Substantia nigra (tissue), 51 donors: ENCODE measurements at places on chromosomes 1 and 21.

DNA sequence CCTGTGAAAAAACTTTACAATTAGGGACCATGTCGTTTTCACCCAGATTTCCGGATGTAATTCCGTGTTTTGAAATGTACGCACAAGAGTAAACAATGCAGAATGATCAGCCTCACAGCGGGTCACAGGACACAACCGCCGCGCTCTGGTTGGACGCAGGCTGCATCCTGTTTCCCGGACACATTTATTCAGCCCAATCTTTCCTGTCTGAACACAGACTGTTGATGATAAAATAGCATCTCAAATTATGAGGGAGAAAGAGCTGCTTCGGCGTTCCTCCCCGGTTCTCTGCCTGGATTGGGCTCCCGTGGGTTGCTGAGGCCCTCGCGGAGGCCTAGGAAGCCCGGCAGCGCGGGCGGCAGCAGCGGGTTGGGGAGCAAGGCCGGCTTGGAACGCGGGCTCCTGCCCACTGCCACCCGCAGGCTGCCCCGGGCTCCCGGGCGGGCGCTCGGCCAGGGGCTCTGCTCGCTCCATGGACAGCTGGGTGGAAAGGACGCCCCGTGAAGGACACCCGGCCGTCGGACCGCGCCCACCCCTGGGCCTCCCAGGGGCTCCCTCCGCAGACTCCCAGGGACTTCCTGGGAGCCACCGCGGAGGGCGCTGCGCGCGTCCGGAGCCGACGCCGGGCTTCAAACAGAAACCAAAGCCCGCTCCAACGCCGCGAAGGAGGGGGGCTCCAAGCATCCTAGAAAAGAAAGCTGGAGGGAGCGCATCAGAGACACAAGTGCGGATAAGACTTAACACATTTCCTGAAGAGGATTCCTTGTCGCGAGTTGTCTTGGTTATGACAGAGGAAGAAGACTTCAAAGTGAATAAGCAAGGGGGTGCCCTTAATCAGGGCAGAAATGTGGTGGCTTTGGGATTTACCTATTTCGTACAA is 122.3 kb downstream of the ESRRG start:
- DNase-seq = peak; percentile 87

DNA sequence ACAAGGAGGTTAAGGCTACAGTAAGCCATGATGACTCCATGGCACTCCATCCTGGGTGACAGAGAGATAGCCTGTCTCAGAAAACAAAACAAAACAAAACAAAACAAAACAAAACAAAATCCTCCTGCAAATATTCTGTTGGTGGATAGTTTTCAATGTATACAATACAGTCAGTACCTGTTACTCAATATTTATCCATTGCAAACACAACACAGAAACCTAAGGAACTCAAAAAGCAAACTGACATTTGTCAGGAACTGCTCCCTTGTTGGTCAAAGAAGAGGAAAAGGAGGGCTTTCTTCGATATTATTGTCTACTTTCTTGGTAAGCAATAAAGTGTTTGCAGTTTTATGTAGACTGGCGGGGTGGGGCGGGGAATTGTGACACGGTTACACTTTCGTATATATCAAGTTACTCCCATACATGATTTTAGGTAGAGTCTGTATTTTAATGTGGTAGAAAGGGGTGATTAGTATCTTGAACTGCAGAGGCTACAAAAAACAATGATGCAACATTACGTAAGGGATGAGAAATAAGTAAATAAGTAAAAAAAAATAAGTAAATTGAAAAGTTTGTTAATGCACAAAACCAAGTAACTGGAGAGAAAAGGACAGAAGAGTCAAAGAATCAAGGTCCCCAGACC is 31.8 kb downstream of the APP start:
- no peak for DNase-seq

DNA sequence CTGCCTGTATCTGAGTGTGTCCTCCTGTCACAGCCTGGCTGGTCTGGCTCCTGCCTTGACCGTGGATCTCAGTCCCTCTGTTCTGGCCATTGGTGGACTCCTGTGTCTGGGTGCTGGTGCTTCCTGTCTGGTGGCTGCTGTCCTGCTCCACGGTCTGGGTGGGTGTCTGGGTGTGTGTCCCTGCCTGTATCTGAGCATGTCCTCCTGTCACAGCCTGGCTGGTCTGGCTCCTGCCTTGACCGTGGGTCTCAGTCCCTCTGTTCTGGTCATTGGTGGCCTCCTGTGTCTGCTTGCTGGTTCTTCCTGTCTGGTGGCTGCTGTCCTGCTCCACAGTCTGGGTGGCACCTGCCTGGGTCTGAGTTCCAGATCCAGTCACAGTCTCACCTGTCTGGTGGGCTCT is 4.0 kb downstream of the CRNN start:
- no peak for DNase-seq

GRCh38 chr21:26815197-26815596 is 30.0 kb downstream of the ADAMTS1 start:
- DNase-seq = no peak

DNA sequence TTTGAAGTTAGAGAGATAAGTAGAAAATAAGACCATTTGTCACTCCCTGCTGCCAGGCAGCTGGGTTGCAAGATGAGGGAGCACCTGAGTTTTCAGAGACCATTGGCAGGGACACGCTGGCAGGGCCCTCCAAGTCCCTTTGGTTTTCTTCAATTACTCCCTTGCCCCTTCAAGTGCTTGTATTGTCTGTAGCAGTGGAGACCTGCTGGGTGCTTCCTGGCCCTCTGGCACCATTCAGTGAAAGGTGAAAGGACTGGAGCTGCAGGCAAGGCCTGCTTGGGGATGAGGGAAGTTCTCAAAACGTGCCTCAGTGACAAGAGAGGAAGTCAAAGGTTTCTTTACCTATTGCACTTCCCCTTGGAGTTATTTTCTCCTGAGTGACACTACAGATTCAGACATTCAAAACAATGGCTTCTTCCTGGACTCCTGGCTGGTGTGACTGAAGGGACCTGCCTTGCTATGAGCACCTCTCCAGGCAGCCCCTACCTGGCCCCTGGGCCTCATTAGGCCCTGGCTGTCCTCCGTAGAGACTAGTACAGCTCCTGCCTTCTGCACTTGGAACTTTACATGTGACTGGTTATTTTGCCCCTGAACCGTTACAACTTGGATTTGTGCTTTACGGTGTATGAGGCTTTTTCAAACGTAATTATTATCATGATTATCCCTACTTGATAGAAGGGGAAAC is 100.1 kb downstream of the C1orf21 start:
- DNase-seq = no peak

DNA sequence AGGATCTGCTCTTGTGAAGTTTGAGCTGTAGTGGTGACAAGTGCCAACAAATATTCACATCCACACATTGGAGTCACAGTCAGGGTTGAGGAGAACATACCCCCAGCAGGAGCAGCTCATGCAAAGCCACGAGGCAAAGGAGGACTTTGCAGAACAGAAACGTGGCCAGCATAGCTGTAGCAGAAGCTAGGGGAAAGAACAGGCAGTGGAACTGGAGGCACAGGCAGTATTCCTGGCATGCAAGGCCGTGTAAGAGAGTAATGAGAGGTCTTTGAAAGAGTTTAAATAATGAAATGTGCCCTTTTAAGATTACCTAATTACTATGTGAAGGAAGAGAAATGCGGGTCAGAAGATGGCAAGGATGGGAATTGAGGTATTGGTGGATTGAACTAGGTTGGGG is 40.9 kb upstream of the IKBKE start:
- DNase-seq = no peak

GRCh38 chr1:242731446-242731845 is 206.9 kb upstream of the PLD5 start:
- DNase-seq = no peak
